ENCODE measurements at places on chromosomes 1 and 21.

- no peak for DNase-seq
Observed at GRCh38 chr1:110051262-110051648, 16.8 kb downstream of the STRIP1 start.

GRCh38 chr1:158426137-158426536 is at the start of gene OR10K2:
Gene OR10K2 (minus strand): TSS chr1:158426237. CDS start chr1:158420866, 5,371 bp downstream.
- DNase-seq = no peak

DNA sequence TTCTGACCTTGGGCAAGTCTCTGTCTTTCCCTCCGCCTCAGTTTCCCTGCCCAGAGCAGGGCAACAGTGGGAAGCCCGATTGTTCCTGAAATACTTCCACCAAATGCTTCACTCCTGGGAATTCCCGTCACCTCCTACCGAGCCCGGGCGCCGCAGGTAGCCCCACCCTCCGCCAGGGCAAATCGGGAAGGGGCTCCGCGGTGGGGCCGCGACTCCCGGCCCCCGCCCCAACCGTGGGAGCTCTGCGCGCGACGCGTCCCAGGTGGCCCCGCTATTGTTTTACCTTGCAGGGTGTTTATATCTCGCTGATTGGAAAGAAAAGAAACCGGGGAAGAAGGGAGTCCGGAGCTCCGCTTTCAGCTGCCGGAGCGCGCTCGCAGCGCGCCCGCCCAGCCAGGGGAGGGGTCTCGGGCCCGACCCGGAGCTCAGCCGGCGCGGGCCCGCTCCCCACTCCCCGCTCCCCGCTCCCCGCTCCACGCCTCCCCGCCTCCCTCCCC is 407 bp downstream of the IGSF3 start:
- no peak for DNase-seq

DNA sequence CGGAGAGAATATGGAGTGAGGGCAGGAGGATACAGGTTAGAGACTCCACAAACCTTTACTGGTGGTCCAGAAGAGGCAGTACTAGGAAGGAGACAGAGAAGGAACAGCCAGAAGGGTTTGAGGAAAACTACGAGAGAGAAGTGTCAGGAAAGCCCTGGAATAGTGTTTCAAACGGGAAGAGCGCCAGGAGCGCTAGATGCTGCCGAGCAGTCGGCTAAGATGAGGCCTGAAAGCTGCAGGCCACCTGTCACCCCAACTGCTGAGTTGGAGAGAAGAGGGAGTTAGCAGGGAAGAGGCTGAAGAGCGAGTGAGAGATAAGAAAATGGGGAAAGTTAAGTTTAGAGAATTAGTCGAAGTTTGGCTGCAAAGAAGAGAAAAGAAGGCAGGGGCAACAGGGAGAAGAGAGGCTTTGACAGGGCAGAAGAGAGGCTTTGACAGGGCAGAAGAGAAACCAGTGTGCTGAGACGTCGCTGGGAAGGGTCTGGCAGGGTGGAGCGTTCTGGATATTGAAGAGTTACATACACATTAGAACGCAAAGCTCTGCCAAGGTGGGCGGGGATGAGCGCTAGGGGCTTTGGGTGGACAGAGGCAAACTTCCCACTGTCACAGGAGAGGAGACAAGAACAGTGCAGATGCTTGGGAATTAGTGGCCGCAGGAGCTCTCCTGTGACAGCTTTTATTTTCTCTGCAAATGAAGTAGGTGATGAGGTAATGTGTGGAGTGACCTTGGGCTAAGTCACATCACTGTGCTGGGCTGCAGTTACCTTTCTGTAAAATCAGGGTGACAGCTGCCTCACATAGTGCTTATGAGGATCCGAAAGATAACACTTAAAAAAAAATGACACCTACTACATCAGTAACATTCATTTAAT is 31.2 kb downstream of the PCSK9 start:
- no peak for DNase-seq

GRCh38 chr1:87735750-87736149 is 407.1 kb downstream of the LMO4 start:
- no peak for DNase-seq

GRCh38 chr21:42923553-42924432 is 1.6 kb downstream of the ERVH48-1 start:
- DNase-seq = peak; percentile 16

- no peak for DNase-seq
Observed at GRCh38 chr1:101769520-101769919, 227.2 kb downstream of the OLFM3 start.

DNA sequence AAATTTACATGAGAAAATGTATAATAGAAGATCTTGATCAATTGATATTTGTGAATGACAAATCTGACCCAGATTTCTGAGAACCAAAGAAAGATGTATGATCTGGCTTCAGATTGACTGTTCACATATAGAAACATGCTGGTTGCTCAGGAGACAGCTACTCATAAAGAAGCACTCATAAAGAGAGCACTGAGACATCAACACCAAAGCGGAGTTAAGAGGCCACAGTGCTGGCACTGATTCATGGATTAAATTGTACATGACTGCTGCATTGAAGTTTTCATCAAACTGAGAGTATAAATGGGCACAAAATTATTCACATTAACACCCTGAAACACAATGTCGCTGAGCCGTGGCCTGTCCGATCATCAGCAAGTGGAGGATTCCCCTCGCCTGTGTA is 46.2 kb downstream of the SH3GLB1 start:
- DNase-seq = no peak

DNA sequence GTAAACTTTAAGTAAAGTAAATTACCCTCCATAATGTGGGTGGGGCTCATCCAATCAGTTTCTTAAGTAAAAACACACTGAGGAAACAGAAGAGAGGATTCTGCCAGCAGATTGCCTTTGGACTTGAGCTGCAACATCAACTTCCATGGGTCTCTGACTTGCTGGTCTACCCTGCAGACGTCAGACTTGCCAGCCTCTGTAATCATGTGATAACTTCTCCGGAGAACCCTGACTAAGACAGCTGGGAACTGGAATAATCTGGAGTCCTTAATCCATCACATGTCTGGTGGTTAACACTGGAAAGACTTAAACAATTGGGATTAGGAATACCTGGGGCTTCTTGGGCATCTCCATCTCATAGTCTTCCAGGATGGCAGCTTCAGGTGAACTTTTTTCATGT is 13.2 kb upstream of the CEP350 start:
- no peak for DNase-seq

- DNase-seq = no peak
Observed at GRCh38 chr1:111280267-111280666, 10.4 kb upstream of the CHIA start.

DNA sequence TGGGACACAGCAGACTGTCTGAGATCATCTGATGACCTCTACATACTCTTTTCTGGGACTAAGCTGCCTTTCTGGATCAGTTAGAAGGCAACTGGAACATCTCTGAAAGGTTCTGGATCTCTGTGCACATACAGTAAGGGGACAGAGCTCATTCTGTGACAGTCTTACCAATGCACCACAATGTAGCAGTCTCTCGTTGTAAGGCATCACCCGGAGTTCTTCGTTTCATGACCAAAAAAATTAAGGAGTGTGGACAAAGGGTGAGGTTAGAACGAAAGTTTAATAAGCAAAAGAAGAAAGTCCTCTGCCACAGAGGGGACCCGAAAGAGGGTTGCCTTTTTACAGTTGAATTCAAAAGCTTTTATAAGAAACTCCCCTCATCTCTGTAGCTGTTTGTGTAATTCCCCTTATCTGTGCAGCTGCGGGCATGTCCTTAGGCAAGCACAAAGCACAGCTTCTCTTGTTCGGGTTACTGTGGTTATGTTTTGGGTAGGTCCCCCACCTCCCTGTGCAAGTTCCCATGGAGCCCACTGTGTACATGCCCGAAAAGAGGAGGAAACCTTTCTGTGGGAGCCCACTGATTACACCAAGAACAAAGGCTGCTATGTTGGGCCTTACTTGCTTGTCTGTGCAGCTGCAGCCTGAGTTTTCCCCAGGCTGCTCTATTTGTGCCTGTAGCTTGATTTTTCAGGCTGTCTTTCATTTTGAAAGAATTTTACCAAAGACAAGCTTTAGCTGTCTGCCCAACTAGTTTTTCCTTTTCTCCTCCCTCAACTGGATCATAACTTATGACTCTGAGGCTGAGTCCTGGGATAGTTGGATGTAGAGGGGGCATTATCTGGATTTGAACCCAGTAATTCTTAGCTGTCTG is 53.1 kb upstream of the CACNA1E start:
- no peak for DNase-seq

DNA sequence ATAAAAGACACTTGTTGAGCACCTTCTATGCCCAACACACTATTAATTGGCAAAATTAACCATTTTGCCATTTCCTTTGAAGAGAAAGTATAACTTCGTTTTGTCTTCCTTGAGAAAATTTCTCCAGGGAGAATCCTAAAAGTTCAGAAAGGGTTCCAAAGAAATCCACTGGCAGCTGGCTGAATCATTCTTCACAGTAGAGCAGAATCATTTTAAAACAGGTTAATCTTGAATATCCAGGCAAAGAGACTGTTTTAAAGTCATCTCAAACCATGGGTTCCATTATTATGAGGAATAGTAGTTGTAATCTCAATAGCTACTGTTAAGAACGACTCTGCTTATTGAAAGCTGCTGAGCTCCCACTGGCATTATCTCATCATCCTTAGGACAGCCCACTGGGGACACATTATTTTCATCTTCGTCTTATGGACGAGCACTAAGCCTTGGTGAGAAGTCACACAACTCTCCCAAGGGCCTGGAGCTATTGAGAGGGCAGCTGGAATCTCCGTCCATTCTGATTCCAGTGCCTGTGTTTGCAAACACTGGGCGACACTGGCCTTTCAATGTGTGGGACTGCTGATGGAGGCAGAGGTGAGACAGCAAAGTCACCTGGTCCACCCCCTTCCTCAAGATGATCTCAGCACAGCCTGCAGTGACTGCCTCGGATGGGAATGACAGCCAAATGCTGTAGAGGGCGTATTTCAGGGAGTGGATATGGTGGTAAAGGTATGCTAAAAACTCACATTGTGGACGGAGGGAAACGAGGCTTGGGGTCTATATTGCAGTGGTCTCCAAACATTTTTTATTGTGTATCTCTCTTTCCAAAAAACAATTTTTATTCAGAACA is 15.3 kb upstream of the PGBD5 start:
- no peak for DNase-seq

DNA sequence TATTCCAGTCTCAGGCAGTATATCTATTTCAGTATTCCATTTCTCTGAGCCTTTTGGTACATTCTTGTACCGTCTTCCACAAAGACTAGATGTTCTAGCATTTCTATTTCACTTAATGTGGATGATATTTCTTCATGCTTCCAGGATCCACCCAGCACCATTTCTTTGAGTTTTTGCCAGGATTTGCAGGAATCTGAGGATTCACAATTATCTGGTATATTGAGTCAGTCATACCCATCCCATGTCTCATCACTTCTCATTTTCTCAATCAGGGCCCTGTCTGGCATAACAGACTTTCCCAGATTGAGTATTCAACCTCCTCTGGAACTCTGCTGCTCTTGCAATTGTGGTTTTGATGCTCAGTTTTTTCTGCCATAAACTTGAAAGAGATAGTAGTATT is 20.9 kb upstream of the COL11A1 start:
- no peak for DNase-seq

DNA sequence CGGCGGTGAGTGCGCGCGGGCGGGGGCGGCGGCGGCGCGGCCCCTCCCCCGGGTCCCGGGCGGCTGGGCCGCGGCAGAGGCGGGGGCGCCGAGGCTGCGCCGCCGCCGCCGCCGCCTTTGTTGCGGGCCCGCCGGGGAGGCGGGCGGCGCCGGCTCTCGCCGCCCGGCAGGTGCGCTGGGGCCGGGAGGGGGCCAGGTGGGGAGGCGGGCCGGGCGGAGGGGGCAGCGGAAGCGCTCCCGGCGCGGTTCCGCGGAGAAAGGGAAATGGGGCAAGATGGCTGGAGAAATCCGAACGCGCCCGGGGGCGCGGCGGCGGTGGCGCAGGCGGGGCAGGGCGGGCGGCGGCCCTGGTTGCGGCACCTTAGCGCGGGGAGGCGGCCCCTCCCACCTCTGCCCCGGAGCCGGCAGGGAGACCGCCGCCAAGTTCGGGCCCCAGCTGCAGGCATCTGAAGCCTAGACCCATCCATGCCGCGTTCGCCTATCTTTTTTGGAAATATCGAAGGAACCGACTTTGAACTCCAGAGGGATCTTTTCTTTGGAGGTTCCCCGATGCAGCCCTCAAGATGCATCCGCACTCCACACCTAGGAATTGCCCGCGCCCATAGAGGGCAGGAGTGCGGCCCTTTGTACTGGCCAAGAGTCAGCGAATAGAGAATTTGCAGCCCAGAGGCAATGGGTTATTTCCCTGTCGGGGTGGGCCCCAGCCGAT is 479 bp downstream of the POGK start:
- DNase-seq = no peak

GRCh38 chr1:230804396-230804795 is 57.2 kb downstream of the CAPN9 start:
- no peak for DNase-seq

DNA sequence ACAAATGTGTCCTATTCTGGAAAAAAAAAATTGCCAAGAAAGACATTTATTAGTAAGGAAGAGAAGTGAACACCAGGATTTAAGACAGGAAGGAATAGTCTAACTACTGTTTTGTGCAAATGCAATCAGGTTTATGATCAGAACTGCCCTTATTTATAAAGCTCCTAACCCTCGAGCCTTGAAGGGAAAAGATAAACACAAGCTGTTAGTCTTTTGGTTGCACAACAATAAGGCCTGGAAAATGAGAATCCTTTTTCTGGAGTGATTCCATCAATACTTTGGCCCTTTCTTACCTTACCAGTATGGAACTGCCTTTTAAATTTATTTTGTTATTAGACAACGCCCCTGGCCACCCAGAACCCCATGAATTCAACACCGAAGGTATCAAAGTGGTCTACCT is 52.9 kb downstream of the SNRPE start:
- no peak for DNase-seq

DNA sequence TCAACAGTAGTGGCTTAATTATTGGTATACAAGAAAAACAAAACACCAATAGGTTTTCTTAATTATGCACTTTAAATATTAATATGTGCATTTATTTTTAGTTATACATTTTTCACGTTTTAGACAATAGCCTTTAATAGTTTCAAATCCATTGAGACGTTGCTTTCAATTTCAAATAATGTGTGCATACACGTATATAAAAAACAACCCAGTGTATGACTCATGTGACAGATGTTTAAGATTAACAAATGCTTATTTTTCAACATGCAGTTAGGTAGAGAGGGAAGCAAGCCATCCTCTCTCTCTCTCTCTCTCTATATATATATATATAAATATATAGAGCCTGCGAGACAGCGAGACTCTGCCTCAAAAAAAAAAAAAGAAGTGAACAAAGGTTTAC is 24.3 kb downstream of the EYA3 start:
- no peak for DNase-seq

DNA sequence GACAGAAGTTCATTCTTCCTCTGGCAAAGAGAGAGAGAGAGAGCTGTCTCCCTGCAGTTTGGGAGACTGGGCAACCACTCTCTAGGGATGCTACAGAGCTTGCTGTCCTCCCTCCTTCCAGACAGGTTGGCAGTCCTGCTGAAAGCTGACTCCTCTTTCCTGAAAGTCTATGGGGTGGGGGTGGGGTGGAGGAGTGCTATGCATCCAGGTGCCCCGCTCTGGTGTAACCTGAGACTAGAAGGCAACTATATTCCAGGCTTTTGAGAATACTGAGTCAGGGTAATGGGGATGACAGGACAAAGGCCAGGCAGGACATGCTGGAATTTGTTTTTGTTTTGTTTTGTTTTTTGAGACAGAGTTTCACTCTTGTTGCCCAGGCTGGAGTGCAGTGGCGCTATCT is 55.4 kb downstream of the OPTC start:
- no peak for DNase-seq

Data from NCI-H1417 treated with DMSO at 0.1 percent for 48 hours (cell line).